NCI-H460 (cell line): ENCODE measurements at places on chromosomes 3 and 15. TPM values are rescaled to one million over a fixed set of nuclear protein-coding genes. Genes with fewer than 3 reads are reported as not detected.

The CYP1A1 gene
- not detected in 2 replicates for total RNA-seq

The SLC15A2 gene
- 0.25 and 1.4 TPM in 2 replicates for total RNA-seq

- DNase-seq: no peak
Measured at GRCh38 chr3:56916716-56917360, 115.1 kb upstream of the ARHGEF3 start.

- DNase-seq: no peak
Measured at GRCh38 chr15:57914350-57915055, 151.0 kb downstream of the ALDH1A2 start.

DNA sequence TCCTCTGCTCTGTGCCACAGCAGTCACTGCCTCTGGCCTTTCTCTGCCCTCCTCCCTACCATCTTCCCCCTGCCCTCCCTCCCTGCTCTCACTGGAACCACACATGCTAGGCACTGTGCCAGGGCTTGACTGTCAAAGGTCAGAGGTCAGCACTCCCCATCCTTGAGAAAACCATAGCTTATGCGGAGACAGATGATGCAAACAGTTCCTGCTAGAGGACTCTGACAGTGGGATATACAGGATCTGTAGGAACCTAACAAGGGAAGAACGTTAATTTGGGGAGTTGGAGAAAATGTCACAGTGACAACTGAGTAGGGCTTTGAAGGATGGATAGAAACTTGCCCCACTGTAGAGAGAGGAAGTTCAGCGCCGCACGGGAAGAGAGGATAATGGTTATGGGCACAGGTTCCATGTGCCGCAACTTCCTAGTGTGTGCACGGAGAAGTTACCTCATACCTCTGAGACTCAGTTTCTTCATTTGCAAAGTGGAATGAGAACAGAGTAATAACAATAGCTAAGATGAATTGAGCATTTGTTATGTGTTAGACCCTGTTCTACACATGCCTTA lies 29.3 kb upstream of the XYLB start:
- DNase-seq: no peak

DNA sequence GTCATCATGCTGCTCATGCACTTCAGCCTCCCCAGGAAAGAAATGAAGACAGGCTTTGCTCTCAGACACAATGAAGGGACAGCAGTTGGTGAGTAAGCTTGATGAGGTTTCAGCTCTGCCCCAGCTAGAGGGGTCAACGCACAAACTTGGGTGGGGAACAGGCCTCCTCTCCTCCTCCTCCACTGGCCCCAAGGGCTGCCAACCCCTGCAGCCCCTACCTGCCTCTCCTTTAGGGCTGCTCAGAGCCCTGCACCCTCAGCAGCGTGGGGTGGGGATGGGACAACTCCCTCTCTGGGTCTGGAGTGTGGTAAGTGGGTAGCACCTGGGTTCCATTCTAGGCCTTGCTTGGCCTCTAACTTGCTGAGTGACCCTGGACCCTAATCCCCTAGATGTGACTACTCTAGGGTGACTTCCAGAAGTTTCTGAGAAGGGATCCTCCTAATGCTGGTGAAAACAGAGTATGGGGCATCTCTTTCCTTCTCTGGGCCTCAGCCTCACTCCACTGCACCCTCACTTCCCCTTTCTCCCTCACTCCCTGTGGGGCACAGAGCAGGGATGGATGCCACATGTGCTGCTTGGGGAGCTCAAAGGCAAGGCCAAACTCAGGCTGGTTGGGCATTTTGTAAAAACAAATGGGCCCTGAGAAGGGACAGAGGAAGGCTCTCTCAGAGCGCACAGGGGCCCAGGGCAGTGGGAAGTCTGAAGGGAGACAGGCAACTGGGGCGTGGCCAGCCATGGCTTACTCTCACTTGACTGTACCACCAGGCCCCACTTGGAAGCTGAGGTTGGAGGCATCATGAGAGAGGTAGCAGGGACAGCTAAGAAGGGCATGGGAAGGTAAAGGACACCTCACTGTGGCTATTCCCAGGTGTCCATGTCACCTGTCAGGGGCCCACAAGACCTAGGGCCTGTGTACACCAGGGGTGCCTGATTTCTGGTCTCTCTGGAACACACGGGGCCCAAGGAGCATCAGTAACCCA lies 64.0 kb downstream of the SYNM start:
- no peak for DNase-seq
